ENCODE measurements at places on chromosomes 3 and 15. TPM values are rescaled to one million over a fixed set of nuclear protein-coding genes. Genes with fewer than 3 reads are reported as not detected.
A peak's percentile ranks its signal among the peaks of the same experiment; 100 is the strongest.

DNA sequence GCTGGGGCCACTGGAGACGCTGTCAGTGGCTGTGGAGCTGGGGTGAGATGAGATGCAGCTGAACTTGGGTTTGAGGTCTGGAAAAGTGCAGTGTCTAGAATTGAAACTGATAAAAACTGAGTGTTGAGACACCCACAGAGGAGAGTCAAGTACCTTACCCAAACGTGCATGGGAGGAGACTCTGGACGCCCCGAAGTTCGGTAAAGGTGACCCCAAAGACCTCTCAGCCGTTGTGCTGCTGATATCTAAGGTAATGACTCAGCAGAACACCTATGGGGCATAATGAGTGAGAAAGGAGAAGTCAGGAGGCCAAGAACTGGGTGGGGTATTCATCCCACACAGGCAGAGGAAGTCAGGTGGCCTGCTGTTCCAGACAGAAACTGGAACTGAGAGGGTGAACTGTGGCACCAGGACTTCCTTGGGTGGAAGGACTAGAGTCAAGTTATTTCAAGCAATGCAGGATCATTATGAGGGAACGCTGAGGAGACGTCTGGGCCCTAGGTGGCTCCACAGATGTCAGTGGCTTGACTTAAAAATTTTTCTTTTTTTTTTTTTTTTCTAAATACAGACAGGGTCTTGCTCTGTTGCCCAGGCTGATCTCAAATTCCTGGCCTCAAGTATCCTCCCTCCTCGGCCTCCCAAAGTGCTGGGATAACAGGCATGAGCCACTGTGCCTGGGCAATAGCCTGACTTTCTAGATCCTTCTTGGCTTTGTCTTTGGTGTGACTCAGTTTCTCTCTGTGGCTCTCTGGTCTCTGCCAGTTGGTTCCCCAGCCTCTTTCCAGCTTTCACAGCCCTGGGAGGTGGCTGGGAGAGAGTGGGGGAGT, 67.6 kb upstream of the GCNT3 start:
- DNase-seq = no peak

DNA sequence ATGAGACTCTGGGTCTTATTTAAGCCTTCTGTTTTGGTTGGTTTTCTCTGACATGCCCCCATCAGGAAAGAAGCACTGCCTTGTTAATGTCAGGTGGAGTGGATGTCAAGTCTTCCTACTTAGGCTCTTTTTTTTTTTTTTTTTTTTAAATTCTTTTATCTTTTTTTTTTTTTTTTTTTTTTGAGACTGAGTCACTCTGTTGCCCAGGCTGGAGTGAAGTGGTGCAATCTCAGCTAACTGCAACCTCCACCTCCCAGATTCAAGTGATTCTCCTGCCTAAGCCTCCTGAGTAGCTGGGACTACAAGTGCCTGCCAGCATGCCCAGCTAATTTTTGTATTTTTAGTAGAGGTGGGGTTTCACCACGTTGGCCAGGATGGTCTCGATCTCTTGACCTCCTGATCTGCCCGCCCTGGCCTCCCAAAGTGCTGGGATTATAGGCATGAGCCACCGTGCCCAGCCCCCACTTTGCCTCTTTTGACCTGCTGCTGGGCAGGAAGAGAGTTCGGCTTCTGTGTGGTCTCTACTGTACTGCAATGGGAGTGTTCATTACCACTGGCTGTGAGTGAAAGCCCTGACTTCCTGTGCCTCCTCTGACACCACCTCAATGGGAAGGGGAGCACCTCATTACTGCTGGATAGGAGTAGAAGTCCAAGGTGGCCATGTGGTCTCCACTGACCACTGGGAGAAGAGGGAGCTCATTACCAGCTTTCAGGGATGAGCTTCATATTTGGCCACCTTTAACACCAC, 10.9 kb downstream of the CTDSPL start:
- no peak for DNase-seq

GRCh38 chr3:82824491-82824890, 1063.0 kb upstream of the GBE1 start:
- peak; percentile 16 for DNase-seq

DNA sequence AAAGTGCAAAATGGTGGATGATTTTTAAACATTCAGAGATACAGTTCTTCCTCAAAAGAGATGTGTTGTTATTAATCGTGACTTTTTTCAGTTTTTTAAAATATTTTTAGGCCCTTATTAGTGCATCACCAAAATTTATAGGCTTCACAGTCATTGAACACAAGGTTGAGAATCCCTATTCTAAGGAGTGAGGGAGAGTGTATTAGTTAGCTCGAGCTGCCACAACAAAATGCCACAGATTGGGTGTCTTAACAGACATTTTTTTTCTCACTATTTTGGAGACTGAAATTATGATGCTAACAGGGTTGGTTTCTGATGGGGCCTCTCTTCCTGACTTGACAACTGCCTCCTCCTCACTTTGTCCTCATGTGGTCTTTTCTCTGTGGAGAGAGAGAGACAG, 145.9 kb upstream of the TPRG1 start:
- DNase-seq = no peak

- no peak for DNase-seq
These were observed 373.1 kb downstream of the FOXP1 start for GRCh38 chr3:71210257-71211007.

DNA sequence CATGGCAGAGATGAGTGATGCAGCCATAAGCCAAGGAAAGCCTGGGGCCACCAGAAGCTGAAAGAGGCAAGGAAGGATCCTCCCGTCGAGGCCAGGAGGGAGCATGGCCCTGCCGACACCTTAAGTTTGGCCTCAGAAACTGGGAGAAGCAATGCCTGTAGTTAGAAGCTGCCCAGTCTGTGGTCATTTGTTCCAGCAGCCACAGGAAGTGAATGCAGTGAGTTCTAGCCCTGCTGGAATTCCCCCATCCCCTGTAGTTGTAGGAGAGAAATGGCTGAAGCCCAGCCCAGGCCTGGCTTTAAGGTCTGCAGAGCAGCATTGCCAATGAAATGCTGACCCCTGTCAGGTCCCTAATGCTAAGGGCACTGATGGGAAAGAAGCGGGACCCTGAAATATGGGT, 12.2 kb upstream of the CHSY1 start:
- DNase-seq = no peak

DNA sequence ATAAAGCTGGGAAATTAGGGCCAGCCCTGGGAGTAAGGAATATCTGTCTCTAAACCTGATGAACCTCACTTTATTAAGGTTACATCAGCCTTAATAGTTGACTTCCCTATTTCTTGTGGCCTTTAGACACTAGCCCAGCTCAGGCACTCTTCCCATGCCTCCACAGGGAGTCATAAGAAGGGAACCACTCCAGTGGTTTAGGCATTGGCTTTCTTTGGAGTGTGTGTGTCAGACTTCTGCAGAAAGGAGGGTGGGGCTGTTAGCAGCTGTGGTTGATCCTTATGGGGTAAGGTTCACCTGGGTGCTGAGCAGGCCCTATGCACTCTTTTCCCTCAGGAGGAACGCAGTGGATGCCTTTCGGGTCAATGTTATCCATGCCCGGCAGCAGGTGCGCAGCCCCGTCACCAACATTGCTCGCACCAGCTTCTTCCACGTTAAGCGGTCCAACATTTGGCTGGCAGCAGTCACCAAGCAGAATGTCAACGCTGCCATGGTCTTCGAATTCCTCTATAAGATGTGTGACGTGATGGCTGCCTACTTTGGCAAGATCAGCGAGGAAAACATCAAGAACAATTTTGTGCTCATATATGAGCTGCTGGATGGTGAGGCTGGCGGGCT, 4.0 kb downstream of the AP2M1 start:
- no peak for DNase-seq

DNA sequence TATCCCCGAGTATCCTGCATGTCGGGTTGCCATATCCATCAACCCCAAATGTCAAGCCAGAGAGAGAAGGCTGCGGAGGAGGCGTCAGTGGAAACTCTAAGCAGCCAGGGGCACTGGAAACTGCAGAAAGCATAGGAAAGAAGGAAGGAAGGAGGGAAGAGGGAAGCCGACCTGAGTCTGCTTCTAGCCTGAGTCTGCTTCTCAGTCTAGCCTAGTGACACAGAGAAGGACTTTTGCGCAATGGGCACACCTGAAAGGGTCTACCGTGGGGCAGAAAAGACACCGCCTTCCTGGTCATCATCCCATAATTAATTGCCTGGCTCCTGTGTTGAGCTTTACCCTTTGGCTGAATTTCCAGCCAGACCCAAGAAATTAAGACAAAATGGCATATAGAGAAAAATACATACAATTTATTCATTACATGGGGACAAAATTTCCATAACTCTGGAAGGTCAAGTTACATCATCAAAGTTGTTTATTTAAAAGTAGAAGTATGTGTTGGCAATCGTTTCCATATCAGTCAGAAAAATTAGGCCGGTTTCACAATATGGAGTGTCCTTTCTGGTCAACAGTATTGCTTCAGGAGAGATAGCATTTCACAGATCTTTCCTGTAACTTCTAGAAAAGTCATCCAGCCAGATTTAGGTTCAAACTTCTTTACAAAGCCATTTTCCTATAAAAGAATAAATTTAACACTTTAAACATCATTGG, 10.3 kb downstream of the BCL2A1 start:
- DNase-seq = no peak

DNA sequence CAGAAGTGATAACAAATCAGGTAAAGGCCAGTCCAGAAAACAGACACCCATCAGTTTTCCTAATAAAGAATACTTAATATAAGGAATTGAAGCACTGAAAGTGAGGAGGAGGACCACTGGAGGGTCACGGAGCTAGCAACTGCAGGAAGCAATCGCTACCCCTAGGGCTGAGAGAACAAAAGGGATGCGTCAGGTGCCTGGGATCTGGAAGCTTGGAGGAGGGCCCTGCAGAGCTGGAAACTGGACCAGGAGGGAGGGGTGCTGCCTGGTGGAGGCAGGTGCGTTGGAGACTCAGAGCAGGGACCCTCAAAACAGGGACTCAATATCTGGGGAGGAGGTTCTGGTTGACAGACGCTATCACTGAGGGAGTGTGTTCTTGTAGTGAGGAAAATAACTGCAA, 308.1 kb upstream of the RASGRP1 start:
- no peak for DNase-seq

DNA sequence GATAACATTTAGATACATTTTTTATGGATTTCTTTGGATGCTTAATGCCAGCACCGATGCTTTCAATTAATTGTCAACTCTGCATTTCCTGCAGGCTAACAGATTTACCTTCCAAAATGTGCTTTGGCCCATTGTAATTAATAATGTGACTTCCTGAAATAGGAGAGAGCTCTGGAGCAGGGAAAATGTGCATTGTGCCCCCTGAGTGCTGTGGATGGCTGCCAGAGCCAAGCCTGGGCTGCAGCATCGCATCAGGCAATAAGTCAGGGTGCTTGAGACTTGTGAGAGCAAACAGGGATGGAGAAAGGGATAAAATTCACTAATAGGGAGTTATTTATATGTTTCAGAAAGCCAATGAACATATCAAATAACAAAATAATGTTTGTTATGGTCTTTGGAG, 133.8 kb downstream of the MOBP start:
- no peak for DNase-seq

GRCh38 chr15:35309886-35310285, 224.8 kb upstream of the NANOGP8 start:
- no peak for DNase-seq

DNA sequence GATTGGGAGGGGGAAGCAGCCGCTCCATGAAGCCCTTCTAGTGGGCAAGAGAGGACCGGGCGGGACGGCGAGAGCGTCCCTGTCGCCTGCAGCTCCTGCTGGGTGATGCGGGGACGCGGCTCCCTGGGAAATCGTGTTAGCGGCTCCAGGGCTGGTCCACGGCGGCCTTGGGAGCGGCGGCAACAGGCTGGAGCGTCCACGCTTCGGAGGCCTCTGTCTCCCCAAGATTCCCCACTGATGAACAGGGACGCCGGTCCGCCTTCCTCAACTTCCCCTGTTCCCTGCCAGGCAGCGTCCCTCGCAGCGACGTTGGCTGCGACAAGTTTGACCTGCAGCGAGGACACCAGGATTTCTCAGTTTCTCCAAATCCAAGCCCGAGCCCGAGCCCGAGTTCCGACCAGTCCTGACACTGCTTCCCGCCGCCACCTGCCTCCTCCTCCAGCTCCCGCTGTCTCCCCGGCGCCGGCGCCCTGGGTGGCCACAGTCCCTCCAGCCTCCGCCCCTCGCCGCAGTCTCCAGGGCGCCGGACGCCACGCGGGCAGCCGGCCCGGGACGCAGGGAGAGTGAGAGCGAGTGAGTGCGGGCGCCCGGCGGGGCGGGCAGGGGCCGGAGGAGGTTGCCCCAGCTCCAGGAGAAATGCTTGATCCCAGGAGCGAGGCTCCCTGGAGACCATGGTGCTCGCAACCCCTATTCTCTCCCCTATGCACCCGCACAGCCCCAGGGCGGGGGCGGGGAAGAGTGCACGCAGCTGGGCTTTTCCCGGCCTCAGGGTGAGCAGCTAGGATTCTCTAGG, 78.1 kb upstream of the RNF7 start:
- DNase-seq = peak; percentile 37

GRCh38 chr3:169619793-169620192, 43.7 kb downstream of the MECOM start:
- DNase-seq = no peak

- no peak for DNase-seq
These were observed 170.9 kb upstream of the THBS1 start for GRCh38 chr15:39409876-39410530.

GRCh38 chr3:71636001-71636400, 52.5 kb upstream of the FOXP1 start:
- no peak for DNase-seq

DNA sequence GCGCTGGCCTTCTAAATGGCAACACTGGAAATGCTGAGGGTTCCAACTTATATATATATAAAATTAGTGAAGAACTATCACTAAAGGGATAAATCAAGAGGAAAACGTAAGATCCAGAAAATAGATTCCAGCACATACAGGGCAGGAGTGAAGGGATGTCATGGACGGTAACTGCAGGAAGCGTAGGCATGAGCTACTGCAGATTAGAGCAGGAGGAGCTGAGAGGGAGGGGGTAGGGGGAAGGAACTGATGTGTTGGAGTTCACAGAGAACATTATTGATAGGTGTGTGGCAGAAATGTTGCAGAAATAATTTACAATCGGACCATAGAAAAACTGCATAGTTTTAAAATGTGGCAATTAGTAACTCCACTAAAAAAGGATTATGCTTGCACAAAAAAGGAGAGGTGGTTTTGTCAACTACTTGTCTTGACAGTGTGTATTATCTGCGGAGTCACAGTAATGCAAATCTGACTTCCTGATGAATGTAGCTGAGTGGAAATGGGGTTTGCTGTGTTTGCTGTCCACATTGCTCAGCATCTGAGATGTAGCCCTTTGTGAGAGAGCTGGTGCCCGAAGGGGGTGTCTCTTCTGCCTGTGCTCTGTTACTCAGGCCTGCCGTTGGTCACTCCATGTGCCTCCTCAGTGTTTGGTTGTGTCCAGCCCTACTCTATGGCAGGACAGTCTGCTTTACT, 61.2 kb downstream of the PAK2 start:
- DNase-seq = no peak

DNA sequence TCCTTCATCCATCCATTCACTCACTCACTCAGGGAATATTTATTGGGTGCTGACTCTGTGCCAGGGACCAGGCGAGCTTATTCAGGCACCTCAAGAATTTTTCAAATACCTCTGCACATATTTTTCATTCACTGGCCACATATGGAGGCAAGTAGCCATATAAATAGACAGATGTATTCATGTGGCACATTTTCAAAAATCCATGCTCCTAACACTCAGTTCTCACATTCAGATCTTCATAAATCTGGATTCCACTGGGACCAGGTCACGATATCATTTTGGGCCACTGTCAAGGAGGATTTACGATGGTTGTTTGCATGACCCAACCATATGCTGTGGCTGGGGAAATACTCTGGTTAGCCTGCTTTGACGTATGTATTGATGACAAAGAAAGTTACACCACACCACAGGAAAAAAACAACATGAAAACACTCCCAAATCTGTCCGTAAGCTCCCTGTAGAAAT, 241.8 kb upstream of the LRTM1 start:
- DNase-seq = peak; percentile 66

The LIPH gene
- total RNA-seq = 0.35 TPM

The SEMA3G gene
- total RNA-seq = 0.77 TPM

The MB21D2 gene
- total RNA-seq = 26.0 TPM

The CA12 gene
- total RNA-seq = 19.8 TPM

The SH3GL3 gene
- total RNA-seq = 3.6 TPM

The GOLGA8S gene
- total RNA-seq = not detected
